ENCODE measurements at places on chromosomes 4 and X. TPM values are rescaled to one million over a fixed set of nuclear protein-coding genes. Genes with fewer than 3 reads are reported as not detected.

GRCh38 chr4:110071466-110071865, 126.9 kb downstream of the ELOVL6 start:
- no peaks in the 10 kb centered on the region for H3K27me3 ChIP-seq
- no peaks in the 10 kb centered on the region for H3K4me1 ChIP-seq
- no peak overlapping the region for H3K27ac ChIP-seq
- no peak for DNase-seq
- H3K4me3 ChIP-seq, result no peak overlapping the region
- no peaks in the 10 kb centered on the region for H3K36me3 ChIP-seq

- H3K27ac ChIP-seq, result no peak overlapping the region
- H3K4me1 ChIP-seq, result no peaks in the 10 kb centered on the region
- H3K4me3 ChIP-seq, result no peak overlapping the region
- no peaks in the 10 kb centered on the region for H3K27me3 ChIP-seq
- no peak for DNase-seq
- H3K36me3 ChIP-seq, result no peaks in the 10 kb centered on the region
These were observed 152.4 kb upstream of the SPIN4 start for GRCh38 chrX:63503541-63503940.

GRCh38 chrX:154049209-154050112, 29.8 kb upstream of the IRAK1 start:
- no peak for DNase-seq
- H3K27me3 ChIP-seq, result no peaks in the 10 kb centered on the region
- H3K27ac ChIP-seq, result peak overlapping the region; percentile 25
- no peak overlapping the region for H3K4me3 ChIP-seq

DNA sequence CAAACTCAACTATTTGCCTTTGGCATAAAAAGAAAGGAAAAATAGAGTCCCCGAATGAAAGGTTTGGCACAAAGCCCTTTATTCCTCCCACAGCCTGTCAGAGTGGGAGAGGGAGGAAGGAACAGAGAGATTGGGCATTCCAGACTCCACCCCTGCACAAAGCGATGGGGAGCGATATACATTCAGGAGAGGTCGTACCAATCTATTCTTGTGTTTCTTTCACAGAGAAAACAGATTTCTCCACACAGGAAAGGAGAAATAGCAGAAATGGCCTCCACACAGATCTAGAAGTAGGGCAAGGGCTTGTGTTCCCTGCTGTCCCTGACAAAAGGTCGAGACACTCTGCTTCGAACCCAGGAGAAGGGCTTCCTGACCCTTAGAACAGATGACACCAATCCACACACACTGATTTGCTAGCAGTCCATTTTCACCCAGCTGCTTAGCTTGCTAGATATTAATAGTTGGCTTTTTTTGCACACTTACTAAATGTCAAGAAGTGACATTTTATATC, 197.4 kb downstream of the MAML3 start:
- no peaks in the 10 kb centered on the region for H3K36me3 ChIP-seq
- no peak overlapping the region for H3K27ac ChIP-seq
- DNase-seq, result no peak
- H3K4me1 ChIP-seq, result peaks cover 20% of the 10 kb centered on the region

DNA sequence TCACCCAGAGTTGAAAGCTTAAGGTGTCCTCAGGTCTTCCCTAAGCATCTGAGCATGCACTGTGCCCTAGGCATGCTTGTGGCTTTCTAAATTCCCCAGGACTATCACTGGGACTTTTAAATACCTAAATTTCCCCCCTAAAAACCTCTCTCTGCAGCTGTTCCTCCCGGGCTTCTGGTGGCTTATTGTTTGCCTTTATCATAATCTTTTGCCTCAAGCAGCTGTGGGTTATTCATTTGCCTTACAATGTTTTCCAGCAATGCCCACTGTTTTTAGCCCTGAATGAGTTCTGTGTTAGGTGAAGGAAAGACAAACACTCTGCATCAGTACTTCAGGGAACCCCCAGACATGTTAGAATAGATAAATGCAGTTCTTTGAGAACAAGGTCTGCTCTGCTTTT, 455.0 kb downstream of the ZIC3 start:
- H3K36me3 ChIP-seq, result no peaks in the 10 kb centered on the region
- no peak overlapping the region for H3K27ac ChIP-seq
- H3K4me3 ChIP-seq, result no peak overlapping the region

HHIP gene
- 0.75 TPM for total RNA-seq

- no peaks in the 10 kb centered on the region for H3K36me3 ChIP-seq
- peaks cover 22% of the 10 kb centered on the region for H3K27me3 ChIP-seq
- no peak overlapping the region for H3K27ac ChIP-seq
- peaks cover 22% of the 10 kb centered on the region for H3K4me1 ChIP-seq
- peak overlapping the region; percentile 54 for H3K4me3 ChIP-seq
- peak; percentile 68 for DNase-seq
These were observed 1.8 kb downstream of the PROM1 start for GRCh38 chr4:16082041-16082425.

Data from esophagus muscularis mucosa (tissue), 4 donors.